Urinary bladder (tissue), 4 donors: ENCODE measurements at places on chromosomes 7 and 10. TPM values are rescaled to one million over a fixed set of nuclear protein-coding genes. Genes with fewer than 3 reads are reported as not detected.

Gene GDF10
- 7.8 TPM for total RNA-seq

Gene PNLIP
- not detected for total RNA-seq

Gene HECW1
- 0.16 TPM for total RNA-seq

Gene PIK3CG
- 12.1 TPM for total RNA-seq

Gene RBP4
- total RNA-seq, result 1.9 TPM

Gene AP4M1
- total RNA-seq, result 13.9 TPM

- DNase-seq, result no peak
Measured at GRCh38 chr10:101007915-101008822, 8.6 kb downstream of the LZTS2 start.

DNA sequence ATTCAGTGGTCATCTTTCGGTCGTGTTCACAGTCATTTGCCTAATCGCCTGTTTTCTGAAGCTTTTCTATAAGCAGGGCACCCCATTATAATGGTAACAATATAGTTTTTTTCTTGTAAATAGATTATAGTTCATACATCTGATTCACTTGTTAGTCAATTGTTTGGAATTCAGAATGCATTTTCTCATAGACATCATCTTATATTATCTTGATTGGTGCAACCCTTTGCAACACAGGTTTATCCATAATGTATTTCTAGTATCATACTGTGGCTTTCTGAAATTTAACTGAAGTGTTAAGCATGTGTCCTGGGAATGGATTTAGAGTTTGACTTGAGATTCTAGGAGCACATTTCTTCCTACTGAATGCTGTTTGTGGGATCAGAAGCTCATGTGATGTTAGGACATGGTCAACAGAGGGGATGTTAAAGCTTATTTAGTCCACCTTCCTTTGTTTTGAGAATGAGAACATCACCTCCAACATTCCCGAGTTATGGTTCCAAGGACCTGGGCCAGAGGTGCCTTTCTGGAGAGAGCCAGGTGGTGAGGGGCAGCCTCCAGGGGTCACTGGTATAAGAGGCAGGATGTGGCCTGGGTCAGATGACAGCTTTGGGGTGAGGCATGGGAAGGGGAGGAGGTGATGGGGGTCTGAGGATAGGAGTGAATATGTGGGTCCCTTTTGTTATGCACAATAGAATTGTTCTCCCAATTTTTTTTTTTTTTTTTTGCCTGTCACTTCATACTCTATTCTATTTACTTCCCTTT lies 415.6 kb downstream of the EXOC4 start:
- DNase-seq, result no peak

GRCh38 chr7:8356071-8356470 lies 77.3 kb upstream of the NXPH1 start:
- no peak for DNase-seq

DNA sequence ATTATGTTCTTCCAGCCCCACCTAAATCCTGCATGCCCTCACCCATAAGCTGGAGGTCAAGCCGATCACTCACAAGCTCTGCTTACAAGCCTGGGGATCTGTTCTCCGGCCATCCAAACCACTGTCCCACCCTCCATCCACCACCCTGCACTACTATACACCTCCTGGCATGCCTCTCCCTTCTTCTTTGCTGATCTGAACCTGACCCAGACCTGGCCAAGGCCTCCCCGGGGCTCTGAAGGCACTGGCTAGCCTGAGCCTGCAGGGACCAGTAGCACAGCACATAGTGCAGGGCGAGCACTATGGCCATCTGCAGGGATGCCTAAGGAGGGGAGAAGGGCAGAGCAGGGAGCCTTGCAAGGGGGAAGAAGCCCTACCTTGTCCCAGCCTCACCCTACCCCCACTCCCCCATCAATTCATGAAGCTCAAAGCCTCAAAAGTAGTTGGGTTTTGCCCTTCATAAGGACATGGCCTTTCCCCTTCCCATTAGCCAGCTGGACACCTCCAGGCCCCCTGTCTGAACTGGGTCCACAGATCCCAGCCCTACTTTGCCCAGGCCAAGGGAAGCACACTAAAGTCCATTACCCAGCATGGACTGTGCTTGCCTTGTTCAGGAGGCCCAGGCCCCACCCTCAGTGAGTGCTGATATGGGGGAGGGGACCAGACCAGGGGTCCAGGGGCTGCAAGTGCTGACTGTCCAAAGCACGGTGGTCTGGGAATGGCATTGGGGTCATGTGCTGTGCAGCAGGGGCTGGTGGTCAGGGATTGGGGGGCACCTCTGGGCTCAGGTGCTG lies 29.6 kb downstream of the CHAT start:
- no peak for DNase-seq

GRCh38 chr10:110432814-110433565 lies 64.7 kb upstream of the DUSP5 start:
- no peak for DNase-seq

DNA sequence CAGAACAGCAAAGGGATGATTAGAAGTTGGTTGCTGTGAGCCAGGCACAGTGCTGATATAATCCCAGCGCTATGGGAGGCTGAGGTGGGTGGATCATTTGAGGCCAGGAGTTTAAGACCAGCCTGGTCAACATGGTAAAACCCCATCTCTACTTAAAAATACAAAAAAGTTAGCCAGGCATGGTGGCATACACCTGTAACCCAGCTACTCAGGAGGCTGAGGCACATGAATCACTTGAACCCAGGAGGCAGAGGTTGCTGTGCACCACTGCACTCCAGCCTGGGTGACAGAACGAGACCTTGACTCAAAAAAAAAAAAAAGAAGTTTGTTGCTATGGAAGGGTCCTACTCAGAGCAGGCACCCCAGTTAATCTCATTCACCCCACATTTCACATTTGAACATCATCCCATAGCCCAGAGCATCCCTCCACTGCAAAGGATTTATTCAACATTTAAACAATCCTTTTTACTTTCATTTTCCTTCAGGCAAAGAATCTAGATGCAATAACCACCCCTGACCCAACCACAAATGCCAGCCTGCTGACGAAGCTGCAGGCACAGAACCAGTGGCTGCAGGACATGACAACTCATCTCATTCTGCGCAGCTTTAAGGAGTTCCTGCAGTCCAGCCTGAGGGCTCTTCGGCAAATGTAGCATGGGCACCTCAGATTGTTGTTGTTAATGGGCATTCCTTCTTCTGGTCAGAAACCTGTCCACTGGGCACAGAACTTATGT lies 4.1 kb downstream of the IL6 start:
- DNase-seq, result no peak
